ENCODE measurements at places on chromosomes 11 and 22. TPM values are rescaled to one million over a fixed set of nuclear protein-coding genes. Genes with fewer than 3 reads are reported as not detected.

- no peak for DNase-seq
These were observed 23.6 kb downstream of the ZC3H7B start for GRCh38 chr22:41324821-41325528.

GRCh38 chr22:31177420-31178162 is 17.6 kb downstream of the RNF185 start:
- DNase-seq, result no peak

GRCh38 chr11:79330651-79331050 is 110.2 kb downstream of the TENM4 start:
- DNase-seq, result no peak

DNA sequence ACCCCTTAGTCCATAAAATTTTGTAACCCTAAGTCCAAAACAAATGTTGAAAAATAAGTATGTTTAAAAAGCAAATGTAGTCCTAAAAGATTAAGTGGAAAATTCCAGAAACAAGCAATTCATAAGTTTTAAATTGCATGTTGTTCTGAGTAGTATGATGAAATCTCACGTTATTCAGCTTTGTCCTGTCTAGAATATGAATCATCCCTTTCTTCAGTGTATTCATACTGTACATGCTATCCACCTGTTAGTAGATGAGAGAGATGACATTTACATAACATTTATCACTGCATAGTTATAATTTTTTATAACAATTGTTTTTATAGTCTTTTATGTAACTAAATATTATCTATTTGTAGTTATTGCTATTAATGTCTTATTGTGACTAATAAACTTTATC is 622.3 kb upstream of the CHORDC1 start:
- DNase-seq, result no peak

DNA sequence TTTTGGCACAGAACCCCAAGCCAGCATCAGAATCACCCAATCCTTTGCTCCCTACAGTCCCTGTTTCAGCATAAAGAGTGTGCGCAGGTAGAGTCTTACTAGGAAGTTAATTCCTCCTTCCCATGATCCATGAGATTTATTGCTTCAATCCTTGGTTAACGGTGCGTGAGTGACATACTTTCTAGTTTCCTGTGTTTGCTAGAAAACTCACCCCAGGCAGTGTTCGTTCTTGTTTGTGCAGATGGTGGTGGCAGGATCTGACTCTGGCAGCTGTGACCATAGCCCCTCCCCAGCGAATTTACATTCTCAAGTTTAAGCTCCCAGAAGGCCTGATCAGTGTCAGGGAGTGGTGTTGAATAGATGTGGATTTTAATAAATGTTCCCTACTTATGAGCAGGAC is 106.7 kb upstream of the CCT8L2 start:
- no peak for DNase-seq

- no peak for DNase-seq
These were observed 12.5 kb downstream of the L3MBTL2 start for GRCh38 chr22:41217553-41218157.

GRCh38 chr11:29171360-29171950 is 845.4 kb downstream of the KCNA4 start:
- DNase-seq, result no peak

DNA sequence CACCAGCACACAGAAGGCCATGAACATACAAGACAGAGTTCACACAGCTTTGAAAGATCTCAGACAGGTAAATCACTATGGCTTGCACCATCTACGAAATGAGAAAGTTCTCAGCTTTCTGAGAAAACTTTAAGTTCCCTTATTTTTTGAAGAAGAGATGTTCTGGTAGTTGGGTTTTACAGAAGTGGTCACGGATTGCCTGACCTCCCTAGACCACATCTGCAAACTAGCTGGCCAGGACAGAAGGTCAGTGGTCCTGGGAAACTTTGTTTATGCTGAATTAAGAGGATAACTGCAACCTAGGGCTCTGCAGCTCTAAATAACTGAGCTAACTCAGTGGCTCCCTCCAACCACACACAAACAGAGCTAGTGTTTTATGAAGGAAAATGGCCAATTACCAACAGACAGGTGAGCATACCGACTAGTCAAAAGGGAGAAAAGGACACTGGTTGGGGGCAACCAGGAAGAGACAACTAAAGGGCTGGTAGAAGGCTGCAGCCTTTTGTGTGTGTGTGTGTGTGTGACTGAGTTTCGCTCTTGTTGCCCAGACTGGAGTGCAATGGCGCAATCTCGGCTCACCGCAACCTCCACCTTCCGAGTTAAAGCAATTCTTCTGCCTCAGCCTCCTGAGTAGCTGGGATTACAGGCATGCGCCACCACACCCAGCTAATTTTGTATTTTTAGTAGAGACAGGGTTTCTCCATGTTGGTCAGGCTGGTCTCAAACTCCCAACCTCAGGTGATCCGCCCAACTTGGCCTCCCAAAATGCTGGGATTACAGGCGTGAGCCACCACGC is 8.5 kb upstream of the SCN2B start:
- no peak for DNase-seq

GRCh38 chr11:33310720-33311500 is 53.7 kb downstream of the HIPK3 start:
- DNase-seq, result no peak

GRCh38 chr11:120224972-120225909 is 14.4 kb downstream of the OAF start:
- no peak for DNase-seq

- DNase-seq, result no peak
These were observed 345.2 kb downstream of the LARGE1 start for GRCh38 chr22:33575041-33575440.

- no peak for DNase-seq
These were observed 3.1 kb downstream of the DMC1 start for GRCh38 chr22:38566726-38567504.

GRCh38 chr11:75855206-75855605 is 40.2 kb downstream of the UVRAG start:
- DNase-seq, result no peak

DNA sequence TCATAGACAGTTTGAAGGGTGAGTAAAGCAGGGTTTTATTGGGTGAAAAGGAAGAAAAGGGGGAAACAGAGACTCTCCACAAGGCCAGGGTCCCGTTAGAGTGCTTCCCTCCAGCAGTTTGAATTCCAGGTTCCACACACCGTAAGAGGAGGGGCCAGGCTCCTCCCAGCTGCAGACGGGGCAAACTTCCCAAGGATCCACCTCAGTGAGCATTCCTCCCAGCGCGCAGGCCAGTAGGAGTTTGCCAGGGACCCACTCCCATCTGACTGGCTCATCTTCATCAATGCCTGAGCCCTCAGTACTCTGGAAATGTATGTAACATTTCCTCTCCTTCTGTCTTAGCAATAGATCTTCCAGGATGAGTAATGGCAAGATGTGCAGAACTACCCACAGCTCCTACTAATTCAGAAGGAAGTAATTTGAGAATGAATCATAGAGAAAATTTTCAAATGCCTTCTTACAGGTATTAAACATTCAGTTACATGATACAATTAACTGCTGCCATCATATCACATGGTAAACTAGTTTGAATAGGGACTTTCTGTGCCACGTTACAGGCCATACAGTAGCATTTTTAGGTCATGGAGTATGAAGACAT is 34.0 kb upstream of the TRPC6 start:
- no peak for DNase-seq

- DNase-seq, result no peak
These were observed 62.0 kb downstream of the STK33 start for GRCh38 chr11:8531982-8532381.

DNA sequence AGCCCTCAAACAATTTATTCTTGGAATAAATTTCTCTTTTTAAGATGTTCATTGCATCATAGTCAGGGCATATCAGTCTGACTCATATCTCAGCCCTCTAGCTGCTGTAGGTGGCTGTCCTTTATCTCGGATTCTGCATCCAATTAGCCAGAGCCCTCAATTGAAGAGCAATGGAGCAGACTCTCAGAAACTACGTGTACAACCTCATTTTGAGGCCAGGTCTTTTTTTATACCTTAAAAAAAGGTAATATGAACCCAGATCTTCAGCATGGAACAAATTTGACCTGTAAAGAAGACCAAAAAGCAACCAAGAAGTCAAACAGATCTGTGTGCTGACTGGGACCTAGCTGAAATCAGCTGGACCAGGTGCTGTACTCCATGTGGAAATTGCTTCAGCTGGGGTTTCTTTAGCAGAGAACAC is 8.7 kb downstream of the OR52A5 start:
- DNase-seq, result no peak

- DNase-seq, result peak; percentile 31
These were observed 43.1 kb upstream of the LINC01488 start for GRCh38 chr11:69438286-69438920.

DNA sequence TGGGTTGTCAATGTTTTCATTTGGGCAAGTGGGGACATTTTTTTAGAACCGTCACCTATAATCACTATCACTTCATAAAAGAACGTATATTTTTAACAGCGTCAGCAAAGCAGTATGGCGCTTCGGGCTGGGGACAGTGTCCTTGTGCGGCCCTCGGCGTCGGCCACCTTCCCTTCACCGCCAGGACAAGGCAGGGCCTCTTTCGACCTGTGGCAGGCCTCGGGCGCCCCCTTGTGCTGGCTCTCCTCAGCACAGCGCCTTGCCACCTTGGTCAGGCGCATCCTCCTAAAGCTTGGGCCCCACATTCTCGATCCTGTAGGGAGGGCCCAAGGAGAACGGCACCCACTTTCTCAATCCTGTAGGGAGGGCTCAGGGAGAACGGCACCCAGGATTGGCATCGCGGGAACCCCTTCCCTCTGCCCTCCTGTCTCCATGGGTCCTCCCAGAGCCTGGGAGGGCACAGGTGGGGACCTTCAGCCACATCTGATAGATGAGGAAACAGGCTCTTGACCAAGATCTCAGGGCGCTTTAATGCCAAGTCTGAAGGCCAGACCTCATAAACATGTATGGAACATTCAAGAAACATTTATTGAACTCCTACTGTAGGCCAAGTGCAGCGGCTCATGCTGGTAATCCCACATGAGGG is 11.5 kb upstream of the FADD start:
- peak; percentile 40 for DNase-seq

GRCh38 chr22:36285017-36285416 is 32.1 kb downstream of the APOL1 start:
- DNase-seq, result no peak

- DNase-seq, result no peak
These were observed 850.5 kb downstream of the KCNA4 start for GRCh38 chr11:29166306-29166705.

GRCh38 chr22:22458896-22459588 is 49.5 kb downstream of the ZNF280B start:
- no peak for DNase-seq

DNA sequence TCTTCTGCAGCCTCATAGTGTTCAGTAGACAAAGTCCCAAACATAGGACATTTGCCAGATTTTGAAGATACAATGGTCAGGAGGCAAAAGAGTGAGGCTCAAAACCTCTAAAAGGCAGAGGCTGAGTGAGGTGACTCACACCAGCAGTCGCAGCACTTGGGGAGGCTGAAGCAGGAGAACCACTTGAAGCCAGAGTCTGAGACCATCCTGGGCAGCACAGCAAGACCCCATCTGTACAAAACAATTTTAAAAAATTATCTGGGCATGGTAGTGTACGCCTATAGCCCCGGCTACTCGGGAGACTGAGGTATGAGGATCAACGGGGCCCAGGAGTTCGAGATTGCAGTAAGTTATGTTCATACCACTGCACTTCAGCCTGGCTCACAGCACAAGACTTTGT is 14.2 kb upstream of the ZFTA start:
- DNase-seq, result no peak

GRCh38 chr11:84437071-84437980 is 1151.2 kb upstream of the CCDC90B start:
- DNase-seq, result no peak

DNA sequence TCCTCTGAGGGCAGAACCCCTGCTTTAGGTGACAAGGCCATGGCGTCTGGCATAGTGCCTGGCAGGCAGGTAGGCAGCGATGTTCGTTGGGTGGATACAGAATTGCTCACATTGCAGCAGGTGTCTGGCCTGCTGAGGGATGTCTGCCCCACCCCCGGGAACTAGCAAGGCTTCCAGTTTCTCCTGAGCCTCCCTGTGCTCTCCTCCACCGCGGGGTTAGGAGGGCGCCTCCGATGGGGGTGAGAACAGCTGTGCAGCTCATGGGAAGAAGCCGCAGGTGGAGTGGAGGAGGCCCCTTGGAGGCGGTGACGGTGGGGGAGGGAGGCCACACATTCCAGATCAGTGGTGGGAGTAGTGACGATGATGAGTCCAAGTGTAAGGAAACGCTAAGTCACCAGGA is 48.3 kb upstream of the JAM3 start:
- no peak for DNase-seq

DNA sequence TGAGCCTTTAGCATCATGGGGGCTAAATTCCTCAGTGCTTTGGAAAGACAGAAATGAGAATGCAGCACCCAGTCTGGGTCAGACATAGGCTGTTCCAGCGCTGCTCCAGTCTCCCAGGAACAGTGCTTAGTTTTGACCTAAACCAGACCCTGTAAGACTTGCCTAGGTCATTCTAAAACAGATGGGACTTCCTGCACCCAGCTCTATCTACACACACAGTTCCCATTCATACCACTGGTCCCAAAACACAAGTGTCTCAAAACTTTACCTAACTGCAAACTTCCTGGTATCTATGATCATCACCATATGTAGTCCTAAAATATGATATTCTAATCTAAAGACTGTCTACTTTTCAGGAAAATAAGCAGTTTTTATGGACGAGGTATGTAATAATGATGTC is 37.9 kb downstream of the PRCP start:
- DNase-seq, result no peak

- no peak for DNase-seq
These were observed 90.4 kb upstream of the PARVA start for GRCh38 chr11:12287009-12287373.

GRCh38 chr11:78228467-78228866 is 39.7 kb downstream of the USP35 start:
- DNase-seq, result no peak

- no peak for DNase-seq
These were observed 4.2 kb upstream of the LRRC32 start for GRCh38 chr11:76674517-76675400.

DNA sequence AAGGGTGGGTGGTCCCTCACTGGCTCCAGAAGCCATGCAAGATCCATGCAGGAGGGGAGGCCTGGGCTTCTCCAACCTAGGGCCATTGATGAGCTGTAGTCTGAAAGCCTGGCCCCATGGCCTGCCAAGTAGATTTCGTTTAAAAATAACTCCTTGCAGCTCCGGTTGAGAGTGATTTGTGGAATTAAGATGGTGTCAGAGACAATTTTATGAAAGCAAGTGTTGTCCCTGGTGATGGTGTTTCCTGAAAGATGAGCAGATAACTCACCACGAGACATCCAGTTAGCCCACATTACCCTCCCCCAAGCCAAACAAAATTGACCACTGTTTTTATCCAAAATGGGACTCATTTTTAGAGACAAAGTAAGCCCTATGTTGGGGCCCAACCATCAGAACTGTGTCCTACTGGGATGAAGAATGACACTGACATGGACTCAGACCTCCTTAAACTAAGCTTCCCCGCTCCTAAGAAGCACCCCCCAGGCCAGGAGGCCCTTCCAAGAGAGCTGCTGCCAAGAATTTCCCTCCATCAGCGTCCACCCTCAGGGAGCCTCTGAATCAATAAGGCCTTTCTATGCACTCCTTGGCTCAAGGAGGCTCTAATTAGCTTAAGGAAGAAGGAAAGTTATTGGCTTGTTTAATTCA is 174.2 kb upstream of the NCAM1 start:
- DNase-seq, result no peak

The DEUP1 gene
- not detected for polyA plus RNA-seq

The METTL15 gene
- polyA plus RNA-seq, result 7.9 TPM

The FAM111B gene
- polyA plus RNA-seq, result 0.12 TPM

The SCN4B gene
- not detected for polyA plus RNA-seq

The KRTAP5-1 gene
- polyA plus RNA-seq, result not detected

The MARK2 gene
- 72.5 TPM for polyA plus RNA-seq

The NPAS4 gene
- polyA plus RNA-seq, result not detected

The OVCH2 gene
- polyA plus RNA-seq, result not detected

The YPEL1 gene
- 27.0 TPM for polyA plus RNA-seq

The DMC1 gene
- polyA plus RNA-seq, result not detected

The ANKRD13D gene
- 23.9 TPM for polyA plus RNA-seq
